Karpas-422 (cell line): ENCODE measurements at places on chromosomes 11 and 22.

DNA sequence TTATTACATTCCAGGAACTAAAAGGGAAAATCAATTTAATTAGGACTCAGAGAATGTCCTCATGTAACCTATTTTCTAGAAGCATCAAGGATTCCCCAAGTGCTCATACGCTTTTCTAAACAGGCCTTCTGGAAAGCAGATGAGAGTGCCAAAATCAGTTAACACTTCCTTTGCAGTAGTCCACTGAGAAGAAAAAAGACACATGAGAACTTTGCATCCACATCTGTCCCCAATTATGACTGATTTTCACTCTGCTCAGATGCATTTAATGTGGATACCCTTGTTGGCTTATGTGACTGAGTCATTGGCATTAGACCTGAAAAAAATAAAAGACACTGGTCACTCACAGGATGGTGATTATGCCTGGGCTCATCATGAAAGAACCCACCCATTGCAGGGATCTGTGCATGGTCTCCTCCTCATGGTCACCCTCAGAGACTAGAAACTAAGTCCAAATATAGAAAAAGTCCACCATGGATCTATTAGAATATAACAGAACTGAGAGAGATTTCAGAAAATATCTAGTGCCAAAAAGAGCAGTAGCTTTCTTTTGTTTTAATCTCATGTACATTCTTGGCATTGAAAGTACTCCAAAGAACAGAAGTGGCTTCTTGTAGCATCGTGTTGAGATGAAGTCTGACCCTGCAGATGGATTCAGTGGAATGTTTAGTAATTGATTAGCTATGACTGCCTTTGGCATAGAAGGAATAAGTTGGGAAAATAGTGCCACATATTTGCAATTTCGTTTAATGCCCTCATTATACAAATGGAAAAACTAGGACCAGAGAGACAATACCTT lies 48.8 kb upstream of the FIBIN start:
- no peak for DNase-seq

DNA sequence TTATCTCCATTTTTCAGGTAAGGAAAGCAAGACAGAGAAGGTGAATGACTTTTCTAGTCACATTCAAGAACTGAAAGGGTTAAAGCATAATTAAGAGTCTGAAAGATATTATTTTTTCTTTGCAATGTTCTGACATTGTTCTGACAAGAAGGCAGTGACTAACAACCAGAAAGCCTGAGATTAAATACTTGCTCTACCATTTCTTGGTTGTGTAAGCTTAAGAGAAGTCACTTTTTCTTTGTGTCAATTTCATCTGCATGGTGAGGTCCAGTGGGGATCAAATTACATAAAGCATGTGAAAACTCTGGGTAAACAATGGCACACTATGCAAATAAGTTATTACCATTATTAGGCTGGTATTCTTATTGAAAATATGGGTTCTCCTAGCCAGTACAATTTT lies 73.7 kb downstream of the PHF21A start:
- no peak for DNase-seq

DNA sequence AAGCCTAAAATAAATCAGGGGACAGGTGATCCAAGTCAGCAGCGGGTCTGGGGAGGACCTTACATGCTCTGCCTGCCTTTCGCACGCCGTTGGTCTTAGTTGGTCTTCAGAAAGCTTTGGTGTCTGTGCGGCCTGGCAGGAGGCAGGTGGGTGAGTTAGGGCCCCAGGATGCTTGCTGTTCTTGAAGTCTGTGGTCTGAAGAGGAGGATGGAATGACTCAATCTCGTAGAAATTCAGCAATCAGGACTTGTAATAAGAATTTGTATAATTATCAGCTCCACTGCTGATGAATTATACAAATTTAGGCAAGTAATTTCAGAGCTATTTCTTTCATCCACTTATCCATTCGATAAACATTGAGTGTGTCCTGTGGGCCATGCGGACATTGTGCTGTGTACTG lies 138.5 kb downstream of the FEZ1 start:
- peak; percentile 84 for DNase-seq

- DNase-seq = no peak
Observed at GRCh38 chr11:104764710-104765045, 133.6 kb downstream of the CASP12 start.

- DNase-seq = no peak
Observed at GRCh38 chr22:31243339-31244045, 31.4 kb downstream of the LIMK2 start.

GRCh38 chr11:261624-262023 lies 16.6 kb upstream of the NLRP6 start:
- DNase-seq = no peak

GRCh38 chr11:43984039-43984438 lies 41.6 kb downstream of the C11orf96 start:
- no peak for DNase-seq

GRCh38 chr22:45493286-45493771 lies 9.4 kb upstream of the FBLN1 start:
- no peak for DNase-seq

- DNase-seq = no peak
Observed at GRCh38 chr11:58075781-58076180, 45.0 kb downstream of the OR6Q1 start.

DNA sequence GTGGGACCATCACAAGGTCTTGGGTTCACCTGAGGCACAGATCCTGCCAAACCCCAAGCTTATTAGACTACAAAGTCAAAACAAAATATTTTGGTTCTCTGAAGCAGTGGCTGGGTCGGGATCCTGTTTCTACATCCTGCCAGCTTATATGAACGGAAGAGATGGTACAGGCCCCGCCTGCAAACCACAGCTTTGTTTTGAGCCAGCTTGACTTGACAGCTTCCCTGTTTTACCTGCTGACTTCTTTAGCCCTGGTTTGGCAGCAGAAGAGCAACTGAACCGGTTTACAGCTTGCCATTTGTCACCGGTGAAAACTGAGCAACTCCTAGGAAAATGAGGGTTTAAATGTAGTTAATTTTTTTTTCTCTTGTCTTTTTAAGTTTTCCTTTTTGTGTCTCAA lies 11.4 kb downstream of the PACS1 start:
- DNase-seq = peak; percentile 91

DNA sequence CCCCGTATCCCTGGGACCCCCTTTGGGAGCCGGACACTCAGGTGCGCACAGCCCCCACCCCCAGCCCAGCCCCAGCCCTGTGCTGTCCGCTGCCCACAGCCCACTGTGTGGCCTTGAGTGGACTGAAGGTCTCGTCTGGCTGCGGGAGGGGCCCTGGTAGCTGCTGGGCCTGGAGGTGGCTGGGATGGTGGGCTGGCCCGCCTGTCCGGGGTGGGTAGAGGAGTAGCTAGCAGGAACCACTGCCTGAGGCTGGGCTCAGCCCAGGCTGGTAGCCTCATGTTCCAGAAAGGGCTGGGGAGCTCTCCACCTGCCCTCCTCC lies 4.6 kb upstream of the MUC6 start:
- no peak for DNase-seq

DNA sequence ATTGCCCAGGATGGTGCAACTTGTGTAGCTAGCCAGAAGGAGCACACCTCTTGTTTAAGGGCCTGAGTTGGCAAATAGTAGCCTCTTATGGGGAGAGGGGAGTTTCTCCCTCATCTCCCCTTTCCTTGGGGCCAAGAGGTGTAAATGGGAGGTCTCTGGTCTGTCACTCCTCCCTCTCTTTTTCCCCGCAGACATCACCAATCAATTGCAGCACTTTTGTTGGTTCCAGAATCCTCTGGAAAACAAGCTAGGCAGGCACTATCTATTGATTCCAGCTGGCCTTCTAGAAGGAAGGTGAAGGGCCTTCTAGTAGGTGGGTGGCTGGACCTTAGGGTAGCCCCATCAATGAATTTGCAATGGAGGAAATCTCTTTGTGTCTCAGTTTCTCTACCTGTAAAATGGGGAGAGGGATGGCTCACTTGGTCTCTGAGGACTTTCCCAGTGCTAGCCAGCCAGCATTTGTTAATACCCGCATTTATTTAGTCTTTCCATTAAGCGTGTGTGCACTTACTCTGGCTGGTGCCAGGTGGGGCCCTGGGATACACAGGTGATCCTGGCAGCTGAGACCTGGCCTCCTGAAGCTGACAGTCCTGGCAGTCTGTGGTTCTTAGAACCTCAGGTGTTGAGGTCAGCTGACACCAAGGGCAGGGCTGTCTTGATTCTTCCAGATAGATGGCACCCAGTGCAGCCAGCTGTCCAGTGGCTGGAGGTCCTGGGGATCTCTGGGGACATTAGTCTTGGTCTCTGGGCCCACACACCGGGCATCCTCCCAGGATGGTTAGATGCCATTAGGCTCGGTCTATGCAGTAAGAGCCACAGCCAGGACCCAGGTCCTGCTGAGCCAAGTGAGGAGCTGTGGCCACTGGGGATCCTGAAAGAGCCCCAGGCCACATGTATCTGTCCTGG lies 51.7 kb downstream of the TSPAN18 start:
- no peak for DNase-seq

DNA sequence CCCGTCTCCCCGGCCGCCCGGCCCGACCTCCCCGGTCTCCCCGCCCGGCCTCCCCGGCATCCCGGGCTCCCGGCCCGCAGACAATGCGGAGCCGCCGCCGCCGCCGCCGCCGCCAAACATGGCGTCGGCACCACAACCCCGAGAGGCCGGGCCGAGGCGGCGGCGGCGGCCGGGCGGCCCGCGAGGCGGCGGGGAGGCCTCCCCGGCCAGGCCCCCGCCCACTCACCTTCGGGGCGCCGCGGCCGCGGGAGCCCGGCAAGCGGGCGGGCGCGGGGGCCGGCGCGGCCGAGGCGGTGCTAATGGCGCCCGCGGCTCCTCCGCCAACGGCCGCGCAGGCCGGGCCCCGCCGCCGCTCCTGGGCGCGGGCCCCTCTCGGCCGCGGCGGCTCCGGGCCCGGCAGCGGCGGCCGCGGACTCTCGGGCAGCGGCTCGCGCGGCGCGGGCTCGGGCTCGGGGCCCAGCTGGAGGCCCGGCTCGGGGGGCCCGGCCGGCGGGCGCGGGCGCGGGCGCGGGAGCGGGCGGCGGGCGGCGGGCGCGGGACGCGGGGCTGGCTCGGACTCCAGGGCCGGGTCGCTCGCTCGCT lies 311 bp downstream of the BRD1 start:
- DNase-seq = peak; percentile 60

- no peak for DNase-seq
Observed at GRCh38 chr11:128335729-128336128, 251.6 kb downstream of the ETS1 start.

DNA sequence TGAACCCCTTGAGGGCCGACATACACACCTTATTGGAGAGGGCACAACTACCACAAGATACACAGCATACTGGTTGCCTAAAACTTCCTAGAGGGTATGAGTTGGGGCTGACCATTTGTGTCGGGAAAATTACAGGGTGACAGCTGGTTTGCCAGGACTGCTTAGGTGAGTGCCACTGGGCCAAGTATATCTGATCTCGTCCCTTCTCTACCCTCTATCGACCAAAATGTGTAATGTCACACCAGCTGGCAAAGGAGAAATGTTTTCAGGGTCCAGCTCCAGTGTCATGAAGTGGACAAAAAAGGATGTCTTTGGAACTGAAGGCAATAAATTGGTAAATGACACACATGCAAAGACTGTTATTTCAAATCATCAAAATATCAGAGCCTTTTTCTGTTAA lies 126.1 kb downstream of the PGR start:
- DNase-seq = peak; percentile 56
